ENCODE measurements at places on chromosomes 16 and 17. TPM values are rescaled to one million over a fixed set of nuclear protein-coding genes. Genes with fewer than 3 reads are reported as not detected.
A peak's percentile ranks its signal among the peaks of the same experiment; 100 is the strongest.

DNA sequence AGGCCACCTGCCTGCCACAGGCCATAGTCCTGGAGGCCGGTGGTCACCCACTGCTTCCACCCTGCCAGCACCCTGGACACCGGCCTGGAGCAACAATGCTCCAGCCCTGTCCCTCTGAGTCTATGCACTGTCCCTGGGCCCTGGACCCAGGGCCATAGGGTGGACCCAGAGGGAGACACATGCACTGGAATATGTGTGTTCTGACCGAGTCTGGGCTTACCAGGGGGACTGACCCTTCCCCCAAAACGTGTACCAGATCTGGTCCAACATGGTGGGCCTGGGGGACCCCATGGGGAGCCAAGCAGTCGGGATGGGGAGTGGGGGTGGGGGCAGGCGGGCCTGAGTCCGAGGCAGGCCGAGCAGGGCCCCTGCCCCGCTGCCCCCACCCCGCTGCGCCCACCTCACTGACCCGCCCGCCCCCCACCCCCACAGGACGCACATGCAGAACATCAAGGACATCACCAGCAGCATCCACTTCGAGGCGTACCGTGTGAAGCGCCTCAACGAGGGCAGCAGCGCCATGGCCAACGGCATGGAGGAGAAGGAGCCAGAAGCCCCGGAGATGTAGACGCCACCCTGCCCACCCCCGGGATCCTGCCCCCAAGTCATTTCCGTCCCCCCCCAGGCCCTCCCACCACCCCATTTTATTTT lies 357.4 kb downstream of the SEC14L1 start:
- DNase-seq: no peak

DNA sequence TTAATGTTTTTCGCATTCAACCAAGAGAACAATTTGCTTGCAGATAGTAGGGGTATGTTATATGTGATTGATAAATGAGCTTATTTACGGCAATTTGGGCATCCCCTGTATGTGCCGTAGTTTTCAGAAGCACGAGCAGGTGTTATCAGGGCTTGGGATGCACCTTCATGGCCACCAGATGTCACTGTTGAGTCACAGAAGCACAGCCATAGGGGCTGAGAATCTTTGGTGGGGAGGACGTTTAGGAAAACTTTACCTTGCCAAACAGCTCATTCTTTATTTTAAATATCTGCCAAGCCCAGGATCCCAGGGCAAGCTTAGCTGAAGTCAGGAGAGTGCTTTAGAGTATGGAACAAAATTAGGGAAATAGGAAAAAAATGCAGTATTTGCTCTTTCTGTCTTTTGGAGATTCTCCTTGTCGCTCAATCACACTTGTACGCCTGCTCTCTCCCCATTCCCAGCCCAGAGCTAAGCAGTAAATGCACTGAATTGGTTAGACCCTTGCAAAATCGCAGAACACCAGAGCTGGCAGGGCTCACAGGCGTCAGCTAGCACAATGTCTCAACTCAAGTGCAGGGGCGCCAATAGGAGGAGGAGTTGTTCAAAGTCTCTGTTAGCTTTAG lies 93.6 kb upstream of the MPHOSPH6 start:
- peak; percentile 44 for DNase-seq

DNA sequence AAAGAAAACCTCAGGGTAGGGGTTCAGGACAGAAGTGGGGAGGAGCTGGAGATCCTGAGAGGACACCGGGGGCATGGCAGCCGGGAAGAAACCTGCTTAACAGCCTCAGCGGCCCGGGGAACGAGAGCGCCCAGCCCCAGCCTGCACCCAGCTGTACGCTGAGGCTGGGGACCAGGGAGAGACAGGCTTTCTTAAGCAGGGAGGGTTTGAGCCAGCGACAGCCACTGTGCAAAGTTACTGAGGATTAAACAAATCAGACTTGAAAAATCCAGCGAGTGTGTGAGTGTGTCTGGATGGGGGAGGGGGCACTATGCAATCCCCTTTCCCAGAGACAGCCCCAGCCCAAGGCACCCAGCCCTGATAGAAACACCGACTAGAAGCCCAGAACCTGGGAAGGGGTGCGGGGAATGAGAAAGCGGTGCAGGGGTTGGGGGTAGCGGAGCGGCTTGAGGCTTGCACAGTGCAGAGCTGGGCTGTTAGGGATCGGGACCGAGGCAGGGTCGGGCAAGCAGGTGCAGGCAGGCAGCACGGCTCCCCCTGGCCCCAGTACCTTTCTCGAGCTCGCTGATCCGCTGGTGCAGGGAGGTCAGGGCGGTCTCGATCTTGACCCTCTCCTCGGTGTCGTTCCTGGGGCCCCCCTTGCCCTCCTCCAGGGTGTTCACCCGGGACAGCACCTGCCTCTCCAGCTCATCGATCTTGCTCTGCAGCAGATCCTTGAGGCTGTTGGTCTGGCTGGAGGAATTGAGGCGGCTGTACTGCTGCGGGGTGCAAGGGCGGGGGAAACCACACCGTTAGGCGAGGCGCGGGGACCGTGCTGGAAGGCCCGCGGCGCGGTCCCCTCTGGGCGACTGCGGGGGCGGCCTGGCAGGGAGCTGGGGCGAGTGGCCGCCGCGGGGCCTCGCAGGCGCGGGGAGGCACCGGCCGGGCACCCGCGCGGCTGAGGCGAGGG lies 1.2 kb downstream of the NPTX1 start:
- DNase-seq: no peak

GRCh38 chr17:45128989-45129388 lies 3.3 kb downstream of the PLCD3 start:
- no peak for DNase-seq

DNA sequence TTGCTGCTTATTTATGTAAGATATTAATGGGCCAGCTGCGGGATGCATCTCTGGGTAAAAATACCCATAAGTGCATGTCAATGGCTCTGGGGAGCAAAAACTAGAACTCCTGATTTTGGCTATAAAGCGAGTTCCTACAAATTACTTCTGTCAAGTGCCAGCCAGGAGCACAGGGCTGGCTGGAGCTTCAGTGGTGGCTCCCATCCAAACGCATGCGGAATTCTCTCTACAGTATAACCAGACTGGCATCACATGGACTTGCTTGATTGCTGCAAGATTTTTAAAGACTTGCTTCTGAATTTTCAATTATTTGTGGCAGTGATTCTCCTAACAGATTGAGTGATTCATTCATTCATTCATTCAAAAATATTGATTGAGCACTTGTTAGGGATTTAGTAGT lies 260.9 kb downstream of the PHKB start:
- DNase-seq: no peak

- no peak for DNase-seq
These were observed 1093.2 kb upstream of the EEF2KMT start for GRCh38 chr16:6190776-6191175.

GRCh38 chr16:57624806-57625500 lies 3.5 kb upstream of the ADGRG1 start:
- no peak for DNase-seq

DNA sequence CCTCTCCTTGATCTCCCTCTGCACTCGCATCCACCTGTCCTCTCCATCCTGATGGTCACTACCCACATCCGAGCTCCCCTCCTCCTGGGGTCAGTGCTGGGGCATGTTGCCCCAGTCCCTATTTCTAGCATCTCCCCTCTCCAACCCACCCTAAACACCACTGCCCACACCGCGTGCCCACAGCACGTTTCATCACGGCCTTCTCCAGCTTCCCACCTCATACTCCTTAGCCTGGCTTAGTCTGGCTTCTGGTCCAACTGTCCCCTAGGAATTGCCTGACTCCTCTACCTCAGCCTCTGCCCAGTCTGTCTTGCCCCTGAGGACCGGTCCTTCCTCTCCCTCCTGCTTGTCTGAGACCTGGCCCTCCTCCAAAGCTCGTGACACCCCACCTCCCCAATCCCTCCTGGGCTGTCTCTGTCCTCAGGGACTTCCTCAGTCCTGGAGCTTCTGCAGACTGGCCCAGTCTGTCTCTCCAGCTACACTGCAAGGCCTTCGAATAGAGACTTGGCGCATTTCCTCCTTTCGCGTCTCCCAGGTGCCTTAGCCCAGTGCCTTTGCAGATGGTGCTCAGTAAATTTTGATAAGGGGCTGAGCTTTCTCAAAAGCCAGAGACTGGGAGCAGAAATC lies 4.9 kb downstream of the ALOX15 start:
- no peak for DNase-seq

DNA sequence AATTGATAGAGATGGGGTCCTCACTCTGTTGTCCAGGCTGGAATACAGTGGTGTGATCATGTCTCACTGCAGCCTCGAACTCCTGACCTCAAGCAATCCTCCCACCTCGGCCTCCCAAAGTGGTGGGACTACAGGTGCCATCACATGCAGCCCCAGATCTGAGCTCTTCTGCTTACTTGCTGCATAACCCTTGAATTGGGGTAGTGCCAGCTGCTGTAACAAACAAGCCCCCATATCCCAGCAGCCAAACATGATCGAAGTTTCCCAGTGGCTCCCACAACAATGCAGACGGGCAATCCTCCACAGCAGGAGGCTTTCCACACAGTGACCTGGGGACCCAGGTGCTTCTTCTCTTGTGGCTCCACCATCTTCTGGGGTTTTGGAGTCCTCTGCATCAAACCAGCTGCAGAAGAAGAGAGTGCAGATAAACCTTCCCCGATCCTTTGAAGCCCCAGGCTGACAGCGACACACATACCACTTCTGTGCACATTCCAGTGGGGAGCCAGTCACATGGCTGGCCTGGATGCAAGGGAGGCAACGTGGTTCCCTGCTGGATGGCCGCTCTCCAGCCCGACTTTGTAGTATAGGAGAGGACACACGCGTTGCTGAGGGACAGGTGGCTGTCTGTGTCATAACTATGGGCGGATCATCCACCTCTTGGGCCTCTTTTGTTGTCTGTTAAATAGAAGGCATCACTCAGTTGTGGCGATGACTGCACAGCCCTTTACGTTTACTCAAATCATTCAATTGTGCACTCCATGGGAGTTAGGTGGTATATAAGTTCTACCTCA lies 16.7 kb downstream of the SBK1 start:
- DNase-seq: no peak

- DNase-seq: no peak
These were observed 10.6 kb downstream of the ICAM2 start for GRCh38 chr17:64009571-64010402.

Gene SRL
- 0.88 TPM for total RNA-seq

Gene HOXB6
- 4.2 TPM for total RNA-seq

Gene TNS4
- 9.8 TPM for total RNA-seq

Gene EVPL
- total RNA-seq: 33.4 TPM
